Pancreas (tissue), 10 donors: ENCODE measurements at places on chromosomes 5 and 9.

GRCh38 chr9:35842020-35842745 lies 13.2 kb downstream of the TMEM8B start:
- no peak for DNase-seq

- no peak for DNase-seq
Measured at GRCh38 chr5:137666901-137667300, 69.0 kb downstream of the KLHL3 start.

GRCh38 chr5:126098330-126099017 lies 324.7 kb upstream of the GRAMD2B start:
- DNase-seq, result no peak

GRCh38 chr9:101636247-101636646 lies 41.5 kb upstream of the PPP3R2 start:
- no peak for DNase-seq
